ENCODE measurements at places on chromosomes 2 and 18.

GRCh38 chr2:207333599-207334300, 168.0 kb upstream of the KLF7 start:
- no peak for DNase-seq

- DNase-seq: no peak
Measured at GRCh38 chr18:35091841-35092240, 50.6 kb downstream of the MAPRE2 start.

DNA sequence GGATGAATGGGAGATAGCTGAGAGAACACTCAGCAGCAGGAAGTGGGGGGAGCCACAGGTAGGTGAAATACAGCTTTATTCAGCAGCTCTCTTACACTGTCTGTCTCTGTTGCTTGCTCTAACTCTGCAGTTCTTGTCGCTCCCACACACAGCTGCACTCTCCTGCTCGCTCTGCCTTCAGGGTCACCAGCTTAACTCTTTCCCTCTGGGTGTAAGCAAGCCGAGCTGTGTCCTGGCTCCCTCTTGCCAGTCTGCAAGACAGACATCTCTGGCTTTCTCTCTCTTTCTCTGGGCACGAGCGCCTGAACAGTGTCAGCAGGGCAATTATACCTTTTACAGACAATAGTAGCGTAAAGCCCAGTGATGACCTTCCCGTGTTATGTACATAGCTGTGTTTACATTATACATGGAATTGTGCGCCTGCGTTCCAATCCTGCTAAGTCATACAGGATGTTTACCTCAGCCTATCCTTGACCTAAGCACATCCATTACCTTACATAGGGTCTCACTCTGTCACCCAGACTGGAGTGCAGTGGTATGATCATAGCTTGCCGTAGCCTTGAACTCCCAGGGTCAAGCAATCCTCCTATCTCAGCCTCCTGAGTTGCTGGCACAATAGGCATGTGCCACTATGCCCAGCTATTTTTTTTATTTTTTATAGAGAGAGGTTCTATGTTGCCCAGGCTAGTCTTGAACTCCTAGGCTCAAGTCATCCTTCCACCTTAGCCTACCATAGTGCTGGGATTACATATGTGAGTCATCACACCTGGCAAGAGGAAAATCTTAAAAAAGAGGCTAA, 57.8 kb upstream of the CHN1 start:
- DNase-seq: no peak

GRCh38 chr2:54577944-54578647, 122.0 kb downstream of the SPTBN1 start:
- DNase-seq: no peak

DNA sequence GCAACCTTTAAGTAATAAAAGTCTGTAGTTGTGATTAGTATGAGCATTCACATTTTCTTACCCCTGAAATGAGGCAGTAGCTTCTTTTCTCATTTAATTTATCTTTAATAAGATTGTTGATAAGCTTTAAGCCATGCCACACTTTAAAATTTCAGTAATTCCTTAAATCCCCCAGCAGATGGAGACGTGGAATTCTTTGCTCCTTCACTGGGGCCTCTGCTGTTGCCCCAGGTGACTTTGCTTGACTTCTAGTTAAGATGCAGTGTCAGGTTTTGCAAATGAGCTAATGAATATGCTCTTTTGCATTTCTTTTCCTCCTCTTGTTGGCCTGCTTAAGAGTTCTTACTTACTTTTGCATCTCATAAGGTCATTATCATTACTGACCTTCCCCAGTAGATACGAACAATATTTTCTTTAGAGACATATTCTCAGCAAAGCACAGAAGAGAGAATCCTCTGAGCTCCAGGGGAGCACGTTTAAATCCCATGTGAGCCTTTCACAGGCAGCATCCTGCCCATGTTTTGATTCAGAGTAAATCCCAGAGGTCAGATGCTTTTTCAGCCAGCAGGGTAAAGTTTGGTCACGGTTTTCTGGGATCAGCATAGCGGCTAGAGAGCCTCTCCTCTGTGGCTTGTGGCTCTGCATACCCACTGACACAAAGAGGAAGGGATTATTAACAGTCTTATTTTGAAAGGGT, 222.9 kb downstream of the PTPRM start:
- DNase-seq: no peak

- no peak for DNase-seq
Measured at GRCh38 chr18:21194871-21195771, 46.9 kb upstream of the GREB1L start.

DNA sequence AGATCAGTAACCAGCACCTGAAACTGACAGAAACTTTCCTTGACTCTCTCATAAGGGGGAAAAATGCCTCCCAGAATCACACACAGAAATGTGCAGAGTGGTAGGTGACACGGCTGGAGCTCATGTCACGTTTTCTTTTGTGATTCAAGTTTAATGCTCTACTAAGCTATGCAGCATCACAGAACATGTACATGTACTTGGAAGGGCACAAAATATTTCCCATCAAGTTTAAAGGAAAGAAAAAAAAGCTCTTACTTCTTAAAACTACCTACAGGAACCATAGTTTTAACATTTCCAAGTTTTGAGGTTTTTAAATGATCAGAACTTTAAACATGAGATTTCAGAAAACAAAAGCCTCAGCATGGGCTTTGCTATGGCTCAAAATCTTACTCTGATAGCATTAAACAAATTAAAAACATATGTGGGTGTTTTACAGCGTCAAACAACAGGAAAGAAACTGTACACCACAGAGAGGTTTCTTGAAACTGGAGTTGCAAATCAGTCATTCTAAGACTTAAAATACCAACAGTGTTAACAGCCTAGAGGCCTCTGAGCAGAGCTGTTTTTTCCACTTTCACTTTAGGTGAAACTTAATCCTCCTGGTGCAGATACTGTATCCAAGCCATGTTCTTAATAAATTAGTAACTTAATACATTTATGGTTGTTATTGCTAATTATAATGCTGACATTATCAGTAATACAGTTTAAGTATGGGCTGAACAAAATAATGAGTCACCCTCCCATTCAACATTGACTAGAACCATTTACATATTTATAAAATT, 30.1 kb downstream of the MBP start:
- DNase-seq: no peak

- DNase-seq: no peak
Measured at GRCh38 chr2:127220768-127221527, 849 bp upstream of the CYP27C1 start.

GRCh38 chr2:28160986-28161425, 231.7 kb upstream of the FOSL2 start:
- DNase-seq: no peak

DNA sequence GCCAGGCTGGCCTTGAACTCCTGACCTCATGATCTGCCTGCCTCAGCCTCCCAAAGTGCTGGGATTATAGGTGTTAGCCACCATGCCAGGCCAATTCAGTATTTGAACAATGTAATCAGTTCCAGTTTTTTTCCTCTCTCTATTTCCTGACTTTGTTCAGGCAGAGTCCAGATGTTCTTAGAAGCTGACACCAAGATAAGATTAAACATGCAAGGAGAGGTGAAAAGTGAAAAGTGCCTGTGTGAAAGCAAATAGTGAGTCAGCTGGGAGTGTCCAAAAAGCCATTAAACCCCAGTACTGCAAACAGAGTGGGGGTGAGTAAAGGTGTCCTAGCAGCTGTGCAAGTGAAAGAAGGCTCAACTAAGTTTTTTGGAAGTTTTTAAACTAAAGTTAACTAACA, 231.5 kb downstream of the PTH2R start:
- DNase-seq: no peak

GRCh38 chr2:84077496-84077895, 381.6 kb downstream of the SUCLG1 start:
- DNase-seq: no peak

GRCh38 chr2:79327460-79327859, 167.9 kb upstream of the REG3A start:
- no peak for DNase-seq

- DNase-seq: no peak
Measured at GRCh38 chr2:70753902-70754301, 14.1 kb downstream of the ADD2 start.

- no peak for DNase-seq
Measured at GRCh38 chr2:48674933-48675332, 57.3 kb downstream of the GTF2A1L start.

DNA sequence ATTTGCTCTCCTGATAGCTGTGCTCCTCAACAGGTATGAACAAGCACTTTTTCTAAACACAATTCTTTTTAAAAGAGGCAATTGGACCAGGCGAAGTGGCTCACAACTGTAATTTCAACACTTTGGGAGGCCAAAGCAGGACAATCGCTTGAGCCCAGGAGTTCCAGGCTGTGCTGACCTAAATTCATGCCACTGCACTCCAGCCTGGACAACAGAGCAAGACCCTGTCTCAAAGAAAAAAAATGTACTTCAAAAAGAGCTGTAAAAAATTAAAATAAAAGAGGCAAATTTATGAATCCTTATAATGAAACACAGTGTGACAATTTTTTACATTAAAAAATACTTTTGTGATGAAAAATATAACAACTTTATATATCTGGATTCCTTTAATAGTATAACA, 1.8 kb upstream of the FAM124B start:
- DNase-seq: no peak

- no peak for DNase-seq
Measured at GRCh38 chr2:210620456-210620855, 64.1 kb downstream of the CPS1 start.

- DNase-seq: no peak
Measured at GRCh38 chr2:27920148-27920885, 29.8 kb downstream of the BABAM2 start.

DNA sequence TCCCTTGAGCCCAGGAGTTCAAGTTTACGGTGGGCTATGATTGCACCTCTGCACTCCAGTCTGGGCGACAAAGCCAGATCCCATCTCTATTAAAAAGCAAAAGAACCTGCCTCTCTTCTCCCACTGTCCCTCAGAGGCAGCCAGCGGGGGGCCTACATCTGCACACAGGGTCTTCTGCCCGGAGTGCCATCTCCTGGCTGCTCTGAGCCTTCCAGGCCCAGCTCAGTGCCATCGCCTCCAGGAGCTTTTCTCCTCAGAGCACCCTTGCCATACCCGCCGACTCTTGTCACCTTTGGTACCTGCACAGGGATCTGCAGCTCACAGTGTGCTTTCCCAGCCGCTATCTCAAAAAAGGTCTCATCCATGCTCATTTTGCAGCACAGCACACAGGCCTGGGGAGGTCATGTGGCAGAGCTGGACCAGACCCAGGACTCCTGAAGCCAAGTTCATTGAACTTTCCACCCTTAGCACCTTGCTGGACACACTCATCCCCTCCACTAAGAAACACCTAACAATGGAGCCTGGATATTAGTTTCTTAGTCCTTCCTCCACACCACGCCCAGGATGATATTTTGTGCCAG, 186.3 kb downstream of the HAUS1 start:
- no peak for DNase-seq

DNA sequence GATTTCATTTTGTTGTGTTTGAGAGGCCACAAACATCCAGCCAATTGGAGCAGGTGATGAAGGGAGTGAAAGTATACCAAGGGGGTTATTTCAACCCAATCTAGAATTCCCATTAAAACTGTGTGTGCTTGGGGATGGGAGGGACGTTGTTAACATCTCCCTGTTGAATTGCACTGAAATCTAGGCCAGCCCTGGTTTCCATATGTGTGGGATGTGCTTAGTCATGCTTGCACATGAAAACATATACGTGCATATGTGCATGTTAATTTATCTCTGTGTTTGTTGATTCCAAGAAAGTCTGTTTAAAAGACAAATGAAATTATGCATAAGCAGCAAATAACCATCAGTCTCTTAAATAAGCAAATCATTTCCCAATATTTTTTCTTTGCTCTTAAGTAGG, 5.6 kb downstream of the CELF4 start:
- DNase-seq: no peak

GRCh38 chr2:239903210-239903609, 121.9 kb downstream of the NDUFA10 start:
- DNase-seq: no peak

DNA sequence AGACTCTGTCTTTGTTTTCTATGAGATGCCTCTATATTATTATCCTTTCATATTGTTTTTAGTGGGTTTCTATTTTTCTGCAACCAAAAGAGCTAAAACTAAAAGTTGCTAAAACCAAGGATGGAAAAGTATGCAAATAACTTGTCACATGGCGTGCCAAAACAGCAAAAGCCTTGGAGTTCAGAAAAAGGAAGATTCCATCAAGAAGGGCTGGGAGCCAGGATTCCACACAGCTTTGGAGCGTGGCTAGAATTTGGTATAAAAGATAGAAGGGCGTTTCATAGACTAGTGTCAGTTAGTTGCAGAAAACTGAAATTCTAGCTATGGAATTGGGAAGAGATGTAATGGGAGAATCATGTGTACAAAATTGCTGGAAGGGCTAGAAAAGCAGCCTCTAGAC, 4.1 kb downstream of the SCYGR1 start:
- DNase-seq: no peak

GRCh38 chr2:180579388-180579787, 401.0 kb upstream of the UBE2E3 start:
- no peak for DNase-seq

DNA sequence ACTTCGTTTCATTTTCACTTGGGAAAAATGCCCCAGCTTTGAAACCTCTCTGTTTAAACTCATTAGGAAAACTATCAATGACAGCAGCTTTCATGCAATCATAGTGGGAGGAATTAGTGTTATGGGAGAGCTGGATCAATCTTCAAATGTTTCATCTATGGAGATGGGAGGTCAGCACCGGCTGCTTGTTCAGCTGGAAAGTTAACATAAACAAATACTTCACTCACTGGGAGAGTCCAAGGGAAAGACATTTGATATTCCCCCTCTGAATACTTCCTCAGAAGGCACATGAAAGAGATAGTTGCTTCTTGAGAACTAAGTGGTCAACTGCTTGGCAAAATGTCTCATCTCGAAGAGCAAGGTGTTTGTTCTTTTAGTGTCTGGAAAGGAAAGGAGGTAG, 7.3 kb downstream of the LYPD1 start:
- DNase-seq: no peak

DNA sequence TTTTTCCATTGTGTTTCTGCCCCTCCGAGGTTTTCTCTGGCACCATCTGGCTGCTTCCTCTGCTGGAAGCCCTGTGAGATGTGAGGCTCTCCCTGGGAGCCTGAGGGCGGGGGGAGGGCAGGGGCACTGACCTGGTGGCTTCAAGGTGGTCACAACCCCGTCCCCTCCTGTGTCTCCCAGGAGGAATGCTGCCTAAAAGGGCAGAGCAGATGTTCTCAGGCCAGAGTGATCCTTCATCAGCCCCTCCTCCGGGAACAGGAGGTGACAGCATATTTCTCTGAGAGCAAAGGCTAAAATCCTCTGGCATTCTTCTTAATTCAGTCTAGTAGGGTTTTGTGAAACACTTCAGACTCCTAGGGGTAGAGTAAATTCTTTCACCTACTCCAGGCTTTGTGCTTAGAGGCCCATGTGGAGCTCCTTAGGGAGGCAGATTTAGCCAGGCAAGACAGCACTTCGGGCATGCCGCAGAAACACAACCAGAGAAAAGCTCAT, 18.3 kb upstream of the GREB1 start:
- DNase-seq: no peak

DNA sequence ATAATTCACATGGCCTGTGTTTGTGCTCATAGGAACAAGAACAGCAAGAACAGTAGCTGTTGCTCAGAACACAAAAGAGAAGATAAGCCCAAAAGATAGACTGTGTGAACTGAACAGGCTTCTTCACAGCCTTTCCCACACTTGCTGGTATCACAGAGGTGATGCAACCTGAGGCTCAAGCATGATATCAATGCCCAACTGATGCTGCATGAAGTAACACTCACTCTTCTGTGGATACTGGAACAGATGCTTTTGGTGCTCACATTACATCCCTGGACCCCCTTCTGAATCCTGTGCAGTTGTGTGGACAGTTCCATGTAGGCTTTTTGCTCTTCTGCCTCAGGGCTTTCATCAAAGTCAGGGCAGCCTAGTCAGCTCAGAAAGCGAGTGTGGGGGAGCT, 88.4 kb upstream of the RND3 start:
- DNase-seq: no peak

GRCh38 chr2:67656875-67657274, 259.7 kb downstream of the ETAA1 start:
- DNase-seq: no peak
